ENCODE measurements at places on chromosomes 6 and 20.

- no peak for DNase-seq
Observed at GRCh38 chr6:31363811-31364210, 6.8 kb upstream of the HLA-B start.

- DNase-seq: no peak
Observed at GRCh38 chr6:114421199-114421598, 78.4 kb upstream of the HS3ST5 start.

DNA sequence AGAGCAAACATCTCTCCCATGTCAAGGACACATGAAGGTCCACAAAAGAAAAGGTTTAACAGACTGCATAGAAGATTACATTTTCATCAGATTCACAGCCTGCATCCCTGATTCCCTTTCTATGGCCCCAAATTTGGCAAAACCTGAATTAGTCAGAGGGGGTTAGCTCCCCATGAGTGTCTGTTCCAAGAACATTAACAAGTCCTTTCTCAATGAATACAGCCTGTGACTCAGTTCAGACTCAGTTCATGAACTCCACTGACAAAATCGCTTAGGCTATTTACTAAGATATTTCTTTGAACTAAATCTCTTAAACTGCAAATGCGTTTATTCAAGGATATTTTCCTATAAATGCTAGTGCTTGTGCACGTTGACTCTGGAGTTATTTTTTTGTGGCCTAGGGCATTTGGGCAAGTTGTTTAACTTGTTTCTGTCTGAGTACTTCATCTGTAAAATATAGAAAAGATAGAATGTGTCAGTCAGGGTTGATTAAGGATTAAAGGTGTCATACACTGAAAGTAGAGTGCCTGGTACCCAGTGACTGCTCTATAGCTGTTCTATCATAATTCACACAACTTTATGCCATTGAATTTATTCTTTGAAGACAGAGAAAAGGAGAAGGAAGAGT, 422.6 kb downstream of the HTR1B start:
- no peak for DNase-seq

- DNase-seq: no peak
Observed at GRCh38 chr6:134256862-134257261, 61.0 kb downstream of the SGK1 start.

DNA sequence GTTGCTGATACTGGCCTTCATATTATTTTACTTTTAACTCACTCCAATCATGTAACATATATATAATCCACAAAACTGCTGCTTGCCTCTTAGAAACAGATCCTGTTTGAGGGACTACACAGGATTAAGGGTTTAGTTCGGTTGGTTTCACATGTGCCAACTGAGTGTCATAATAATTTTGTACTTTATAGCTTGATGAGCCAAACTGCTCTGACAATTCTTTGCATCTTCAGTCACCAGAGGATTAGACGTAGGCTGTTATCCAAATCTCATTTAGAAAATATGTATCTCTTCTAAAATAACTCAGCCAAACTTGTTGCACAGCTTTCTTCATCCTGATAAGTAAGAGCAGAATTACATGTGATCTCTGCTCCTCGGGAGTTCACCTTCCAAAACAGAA, 643.6 kb upstream of the PTCHD4 start:
- DNase-seq: no peak

DNA sequence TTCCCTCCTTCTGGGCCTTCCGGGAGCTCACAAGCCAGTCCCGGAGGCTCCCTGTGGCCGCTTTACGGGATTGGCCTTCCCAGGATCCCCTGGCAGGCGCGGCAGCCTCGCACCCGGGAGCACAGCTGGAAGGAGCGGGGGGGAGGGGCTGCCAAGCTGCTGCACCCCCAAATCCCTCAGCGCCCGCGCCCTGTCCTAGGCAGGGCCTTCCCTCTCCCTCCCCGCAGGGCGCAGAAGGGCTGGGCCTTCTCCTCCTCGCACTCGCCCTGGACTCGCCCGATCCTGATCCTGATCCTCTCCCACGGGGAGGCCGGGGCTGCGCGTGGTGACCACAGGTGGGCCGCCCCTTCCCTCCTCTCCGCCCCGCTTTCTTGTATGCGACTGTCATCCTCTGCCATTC, 146.4 kb downstream of the FNDC1 start:
- no peak for DNase-seq

DNA sequence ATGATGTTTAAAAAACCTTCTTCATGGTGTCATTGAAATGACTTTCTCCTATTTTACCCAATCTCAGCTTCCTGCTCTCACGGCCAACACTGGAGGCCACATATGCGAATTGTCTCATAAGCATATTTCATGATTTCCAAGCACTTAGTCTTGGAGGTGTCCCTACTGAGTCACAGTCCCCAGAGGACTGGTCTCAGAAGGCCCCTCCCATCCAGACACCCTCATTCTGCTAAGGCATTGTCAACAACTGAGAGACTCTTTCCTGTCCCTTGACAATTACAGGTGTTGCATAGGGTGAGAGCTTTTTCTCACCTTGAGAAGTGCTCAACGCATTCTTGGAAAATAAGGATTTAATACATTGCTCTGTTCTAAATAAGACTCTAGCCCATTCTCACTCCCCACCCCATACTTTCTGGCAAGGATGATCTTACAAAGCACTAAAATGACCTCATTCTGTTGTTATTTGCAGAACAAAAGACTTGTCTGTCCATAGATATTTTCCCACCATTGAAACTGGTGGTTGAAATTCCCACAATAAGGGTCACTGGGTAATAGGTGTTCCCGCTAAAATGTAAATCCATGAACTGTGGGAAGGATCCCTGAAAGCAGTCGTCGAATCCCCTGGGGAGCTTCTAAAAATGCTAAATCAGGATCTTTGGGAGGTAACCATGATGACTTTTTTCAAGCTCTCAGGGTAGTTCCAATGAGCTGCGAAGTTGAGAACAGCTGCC, 32.3 kb upstream of the SLC22A23 start:
- no peak for DNase-seq

- DNase-seq: no peak
Observed at GRCh38 chr6:99348288-99349170, 945 bp downstream of the FAXC start.

- DNase-seq: no peak
Observed at GRCh38 chr6:159114569-159114968, 54.6 kb upstream of the FNDC1 start.

- no peak for DNase-seq
Observed at GRCh38 chr20:1341561-1342265, 12.8 kb upstream of the SDCBP2 start.

DNA sequence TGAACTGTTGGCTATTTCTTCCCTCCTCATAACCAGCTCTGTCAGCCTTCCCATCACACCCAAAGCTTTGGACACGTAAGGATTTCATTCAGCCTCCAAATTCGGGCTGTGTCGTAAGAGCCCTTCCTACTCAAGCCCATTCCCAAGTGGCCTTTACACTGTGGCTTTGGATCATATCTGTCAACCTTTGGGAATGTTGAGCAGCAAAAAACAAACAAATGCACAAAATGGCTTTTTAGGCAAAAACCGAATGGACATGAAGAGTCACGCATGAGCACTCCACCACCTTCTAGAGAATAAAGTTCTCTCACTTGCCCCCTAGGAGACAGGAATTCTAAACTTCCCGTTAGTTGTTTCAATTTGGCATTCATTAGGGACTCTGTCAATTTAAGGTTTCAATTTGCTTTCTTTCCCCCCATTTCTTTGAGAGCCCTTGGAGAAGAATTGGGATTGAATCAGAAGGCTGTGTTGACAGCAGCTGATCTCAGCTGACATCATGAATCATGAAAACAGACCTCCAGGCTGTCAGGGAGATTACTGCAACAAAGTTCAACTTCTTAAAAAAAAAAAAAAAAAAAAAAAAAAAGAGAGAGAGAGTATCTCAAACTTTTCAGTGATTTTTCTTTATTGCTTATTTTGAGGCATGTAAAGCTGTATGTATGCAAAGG, 110.3 kb downstream of the BCAS1 start:
- DNase-seq: no peak

DNA sequence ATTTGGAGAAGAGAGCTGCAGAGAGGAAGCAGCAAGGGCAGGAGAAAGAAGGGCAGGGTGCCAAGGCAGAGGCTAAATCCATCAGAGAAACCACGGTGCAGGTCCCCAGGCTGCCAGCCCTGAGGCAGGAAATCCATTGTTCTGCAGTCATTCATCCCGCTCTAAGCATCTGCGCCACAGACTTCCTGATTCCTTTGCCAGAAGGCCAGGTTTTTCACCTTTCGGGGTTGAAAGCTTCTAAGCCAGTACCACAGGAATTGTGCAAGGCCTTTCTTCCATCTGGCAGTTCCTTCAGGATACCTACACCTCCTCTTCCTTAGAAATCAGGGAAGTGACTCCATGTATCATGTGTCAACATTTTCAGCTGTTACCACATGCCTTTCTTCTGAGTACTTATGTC, 45.6 kb downstream of the ADGRF5 start:
- no peak for DNase-seq

- DNase-seq: no peak
Observed at GRCh38 chr6:33609528-33609927, 11.6 kb upstream of the ITPR3 start.
